ENCODE measurements at places on chromosomes 16 and 17.

GRCh38 chr16:87017371-87018012 is 299.7 kb downstream of the C16orf95 start:
- no peak for DNase-seq

DNA sequence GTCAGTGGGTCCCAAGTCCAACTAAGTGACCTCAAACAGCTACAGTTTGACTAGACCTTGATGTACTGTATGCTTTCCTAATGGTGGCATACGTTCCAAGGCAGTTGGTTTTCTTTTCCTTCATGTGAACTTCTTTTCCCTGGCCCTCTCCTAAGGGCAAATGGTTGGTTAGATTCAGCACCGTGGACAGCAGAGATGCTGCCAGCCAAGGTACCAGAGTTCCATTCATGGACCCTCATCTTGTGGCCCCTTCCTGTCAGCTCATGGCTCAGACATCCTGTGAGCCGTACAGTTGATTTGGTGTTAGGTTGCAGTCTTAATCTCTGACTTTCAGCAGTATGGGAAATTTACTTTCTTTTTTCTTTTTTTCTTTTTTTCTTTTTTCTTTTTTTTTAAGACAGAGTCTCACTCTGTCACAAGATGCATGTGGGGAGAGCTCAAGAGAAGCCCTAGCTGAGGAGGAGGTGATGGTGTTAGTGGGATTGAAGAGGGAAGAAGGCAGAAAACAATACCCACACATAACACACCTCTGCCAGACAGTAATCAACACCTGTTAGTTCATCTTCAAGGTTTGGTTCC is 122.4 kb downstream of the USP31 start:
- DNase-seq: no peak

DNA sequence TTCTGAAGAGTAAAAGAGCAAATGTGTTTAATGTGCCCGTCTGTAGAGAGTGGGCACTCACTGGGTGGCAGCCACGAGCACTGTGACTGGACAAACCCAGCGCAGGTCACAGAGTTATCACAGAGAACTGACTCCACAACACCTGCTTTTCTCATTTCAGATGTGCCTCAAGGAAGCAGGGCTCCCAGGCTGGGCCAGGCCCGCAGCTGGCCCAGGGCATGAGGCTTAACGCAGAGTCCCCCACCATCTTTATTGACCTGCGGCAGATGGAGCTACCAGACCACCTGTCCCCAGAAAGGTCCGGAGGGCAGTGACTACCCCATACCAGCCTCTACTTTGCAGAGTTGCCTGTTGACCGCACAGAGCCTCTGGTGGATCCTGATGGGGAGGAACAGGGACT is 11.9 kb downstream of the DNAAF8 start:
- DNase-seq: no peak

DNA sequence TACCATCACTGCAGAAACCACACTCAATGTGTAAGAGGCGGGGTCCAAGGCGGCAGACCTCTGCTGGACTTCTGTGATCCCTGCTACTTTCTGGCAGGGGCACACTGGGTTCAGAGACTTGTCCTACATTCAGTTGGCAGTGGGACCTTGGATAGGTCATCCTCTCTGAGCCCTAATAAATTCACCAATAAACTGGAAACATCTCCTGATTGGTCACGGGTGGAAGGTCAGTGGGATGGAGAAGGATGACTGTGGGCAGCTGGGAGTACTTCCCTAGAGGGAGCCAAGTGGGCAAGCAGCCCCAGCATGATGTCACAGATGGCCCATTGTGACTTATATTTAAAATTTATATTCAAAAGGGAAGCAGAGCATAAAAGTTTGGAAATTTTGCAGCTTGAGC is 49.7 kb downstream of the RNF112 start:
- no peak for DNase-seq

GRCh38 chr16:84178146-84178765 is 8.6 kb downstream of the TAF1C start:
- no peak for DNase-seq

- no peak for DNase-seq
Measured at GRCh38 chr17:22461460-22462145, 769.3 kb downstream of the KCNJ18 start.

All from NCI-H510A treated with DMSO at 0.1 percent for 48 hours (cell line).